ENCODE measurements at places on chromosomes 4 and X.

GRCh38 chr4:19807505-19807904 lies 444.2 kb upstream of the SLIT2 start:
- DNase-seq: no peak

DNA sequence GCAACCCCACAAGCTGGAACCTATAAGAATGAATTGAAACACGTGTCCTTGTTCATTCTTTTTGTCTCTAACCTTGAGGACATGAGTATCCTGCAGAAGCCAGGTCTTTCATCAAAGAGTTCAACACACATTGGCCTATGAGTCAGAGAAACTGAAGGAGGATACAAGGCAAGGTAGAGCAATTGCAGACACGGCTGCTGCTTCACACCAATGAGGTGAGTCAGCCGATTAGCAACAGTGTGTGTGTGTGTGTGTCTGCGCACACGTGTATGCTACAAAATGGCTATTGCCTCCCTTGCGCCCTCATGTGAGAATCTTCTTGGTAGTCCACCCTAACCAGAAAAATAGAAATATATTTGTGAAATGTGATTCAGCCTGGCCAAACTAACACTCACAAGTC lies 1477.7 kb upstream of the IGFBP7 start:
- DNase-seq: no peak

- peak; percentile 28 for DNase-seq
Measured at GRCh38 chr4:87853108-87853507, 20.3 kb downstream of the MEPE start.

DNA sequence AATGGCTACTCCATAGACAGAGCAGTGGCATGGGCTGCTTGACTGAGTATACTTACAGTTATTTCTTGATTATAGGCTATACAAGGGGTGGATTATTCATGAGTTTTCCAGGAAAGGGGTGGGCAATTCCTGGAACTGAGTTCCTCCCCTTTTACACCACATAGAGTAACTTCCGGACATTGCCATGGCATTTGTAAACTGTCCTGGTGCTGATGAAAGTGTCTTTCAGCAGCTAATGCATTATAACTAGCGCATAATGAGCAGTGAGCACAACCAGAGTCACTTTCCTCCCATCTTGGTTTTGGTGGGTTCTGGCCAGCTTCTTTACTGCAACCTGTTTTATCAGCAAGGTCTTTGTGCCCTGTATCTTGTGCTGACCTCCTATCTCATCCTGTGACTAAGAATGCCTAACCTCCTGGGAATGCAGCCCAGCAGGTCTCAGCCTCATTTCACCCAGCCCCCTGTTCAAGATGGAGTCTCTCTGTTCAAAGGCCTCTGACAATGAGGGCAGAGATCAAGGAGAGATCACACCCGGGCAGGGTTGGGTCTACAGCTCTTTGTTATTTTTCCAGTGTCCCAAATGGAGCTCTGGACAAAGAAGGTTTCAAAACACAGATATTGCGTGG lies 468.4 kb upstream of the PRKX start:
- DNase-seq: no peak

DNA sequence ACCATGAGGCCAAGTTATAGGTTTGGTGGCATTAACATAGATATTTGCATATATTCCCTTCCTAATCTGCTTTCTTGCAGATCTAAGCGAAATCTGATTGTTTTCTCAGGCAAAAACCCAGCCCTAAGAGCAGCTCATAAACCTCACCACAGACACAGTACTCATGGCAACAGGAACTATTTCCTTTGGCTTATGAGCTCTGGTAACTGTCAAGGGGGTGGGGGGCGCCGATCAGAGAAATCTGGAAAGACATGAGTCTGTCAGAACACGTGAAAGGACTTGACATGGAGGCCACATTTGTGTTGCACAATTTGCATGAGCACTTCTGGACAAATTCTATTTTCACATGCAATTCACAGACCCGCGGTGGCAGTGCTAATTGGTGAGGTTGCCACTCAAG lies 83.7 kb downstream of the MGST2 start:
- no peak for DNase-seq

- no peak for DNase-seq
Measured at GRCh38 chr4:5710065-5710960, 688 bp upstream of the EVC start.

- DNase-seq: no peak
Measured at GRCh38 chrX:39983715-39984114, 114.0 kb downstream of the BCOR start.

DNA sequence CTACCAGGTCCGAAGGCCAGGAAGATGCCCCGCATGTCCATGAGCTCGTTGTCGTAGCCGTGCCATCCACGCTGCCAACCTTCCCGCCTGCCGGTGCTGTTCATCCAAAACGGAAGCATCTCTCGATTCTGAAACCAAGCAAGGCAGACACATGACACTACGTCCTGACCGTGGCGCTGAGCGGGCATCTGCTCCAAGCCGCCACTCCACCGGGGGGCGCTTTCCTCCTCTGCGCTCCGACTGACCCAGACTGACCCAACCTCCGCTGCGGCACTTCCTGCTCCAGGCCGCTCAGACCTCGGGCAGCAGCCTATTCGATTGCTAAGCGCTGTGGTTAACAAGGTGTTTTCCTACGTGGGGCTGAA lies 120.5 kb downstream of the ENPP6 start:
- DNase-seq: peak; percentile 2

DNA sequence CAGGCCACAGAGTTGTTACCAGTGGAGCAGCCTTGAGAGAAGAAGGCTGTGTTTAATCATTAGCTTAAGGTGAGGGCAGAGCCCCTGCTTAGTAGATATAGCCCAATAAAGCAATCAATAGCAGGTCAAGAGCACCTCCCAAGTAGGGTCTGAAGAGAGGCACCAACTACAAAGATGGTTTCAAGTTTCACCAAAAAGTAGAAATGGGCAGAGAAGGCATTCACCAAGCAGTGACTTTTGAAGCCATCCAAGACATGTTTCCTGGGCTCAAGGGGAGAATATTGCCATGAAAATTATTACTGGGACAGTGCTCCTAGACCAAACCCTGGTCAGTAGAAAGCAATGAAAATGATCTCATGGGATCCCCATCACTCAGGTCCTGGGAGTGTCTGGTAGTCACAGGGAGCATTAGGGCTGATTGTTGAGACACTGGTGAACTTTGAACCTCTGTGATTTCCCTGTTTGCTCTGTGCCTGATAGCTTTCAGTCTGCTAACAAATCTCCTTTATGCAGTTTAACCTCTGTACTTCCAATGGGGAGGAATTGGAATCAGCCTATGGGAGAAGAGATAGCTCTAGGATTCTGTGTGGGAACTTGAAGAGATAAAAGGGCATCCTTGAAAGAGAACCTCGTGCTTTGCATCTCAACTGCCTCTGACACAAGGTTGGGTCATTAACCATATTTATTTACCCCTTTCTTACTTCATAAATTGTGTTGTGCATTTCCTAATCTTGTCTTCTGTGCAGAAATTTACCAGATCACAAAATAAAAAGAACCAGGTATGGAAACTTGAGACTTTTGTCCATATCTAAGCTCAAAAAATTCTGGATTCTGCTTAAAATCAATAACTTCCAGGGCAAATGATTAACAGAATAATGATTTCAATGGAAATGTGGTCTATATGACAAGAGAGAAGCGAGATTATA lies 9.3 kb upstream of the OTC start:
- no peak for DNase-seq

DNA sequence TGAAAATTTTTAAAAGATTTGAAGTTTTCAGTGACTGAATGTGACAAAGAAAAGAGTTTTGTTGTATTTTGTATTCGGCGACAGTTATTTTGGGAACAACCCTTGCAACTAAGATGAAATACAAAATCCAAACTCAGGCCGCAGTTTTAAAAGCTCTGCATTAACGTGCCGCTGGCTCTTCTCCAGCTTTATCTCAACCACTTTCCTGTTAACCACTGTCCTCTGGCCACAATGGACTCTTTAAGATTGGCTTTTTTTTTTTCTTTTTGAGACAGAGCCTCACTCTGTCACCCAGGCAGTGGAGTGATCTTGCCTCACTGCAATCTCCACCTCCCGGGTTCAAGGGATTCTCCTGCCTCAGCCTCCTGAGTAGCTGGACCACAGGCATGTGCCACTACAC lies 22.1 kb upstream of the AMTN start:
- DNase-seq: no peak

DNA sequence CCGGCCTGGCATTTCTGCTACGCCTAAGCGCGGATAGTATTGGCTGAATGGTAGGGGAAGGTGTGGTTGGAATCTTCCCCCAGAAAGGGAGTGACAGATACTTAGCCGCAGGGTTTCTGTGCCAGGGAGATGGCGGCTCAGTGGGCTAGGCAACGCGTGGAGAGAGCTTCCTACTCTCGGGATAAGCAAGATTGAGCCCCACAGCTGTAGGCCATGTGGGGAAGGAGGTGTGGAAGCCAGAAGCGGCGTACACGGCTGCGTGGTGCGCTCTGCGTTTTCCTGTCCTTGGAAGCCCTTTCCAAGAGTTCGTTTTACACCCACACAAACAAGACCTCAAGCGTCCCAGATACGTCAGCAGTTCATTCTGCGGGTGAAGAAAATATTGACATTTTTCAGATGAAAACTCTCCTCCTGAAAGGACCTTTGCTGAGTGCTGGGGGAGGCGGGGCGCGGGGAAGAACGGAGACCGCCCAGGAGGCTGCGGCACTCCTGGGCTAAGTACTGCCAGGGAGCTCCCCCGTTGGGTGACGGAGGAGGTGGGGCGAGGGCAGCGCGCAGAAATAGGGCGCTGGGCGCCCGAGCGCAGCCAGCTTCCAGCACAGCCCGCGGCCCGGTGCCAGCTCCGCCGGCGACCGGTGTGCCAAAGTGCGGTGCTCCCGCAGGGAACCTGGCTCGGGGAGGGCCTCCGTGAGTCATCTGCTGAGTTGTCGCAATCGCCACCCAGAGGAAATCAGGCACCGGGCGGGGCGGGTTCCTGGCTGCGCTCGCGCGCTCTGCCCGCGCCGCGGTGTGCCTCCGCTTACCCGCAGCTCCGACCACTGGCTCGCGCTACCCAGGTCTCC lies at the start of gene GPAT3:
GPAT3 (plus strand) TSS at position 589 of the 842 bp plus-strand sequence. CDS start 515 bp downstream, outside the sequence.
- DNase-seq: peak; percentile 80

DNA sequence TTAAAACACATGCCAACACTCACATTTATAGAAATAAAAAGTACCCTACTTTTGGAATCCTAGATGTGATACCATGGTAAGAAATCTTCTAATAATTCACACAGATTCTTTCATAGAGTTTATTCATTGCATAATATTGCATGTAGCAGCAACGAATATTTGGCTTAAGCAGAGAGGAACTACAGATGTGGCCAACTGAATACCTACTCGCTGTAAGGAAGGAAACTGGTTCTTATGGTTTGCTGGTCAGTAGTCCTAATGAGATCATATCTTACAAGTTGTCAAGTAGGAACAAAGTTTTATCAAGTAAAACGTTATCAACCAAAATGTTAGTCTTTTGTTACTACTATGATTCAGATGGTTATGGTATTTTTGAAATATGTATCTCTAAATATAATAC lies 996.1 kb downstream of the PDHA2 start:
- DNase-seq: no peak

- DNase-seq: no peak
Measured at GRCh38 chr4:138911909-138912703, 103.5 kb upstream of the NOCT start.

DNA sequence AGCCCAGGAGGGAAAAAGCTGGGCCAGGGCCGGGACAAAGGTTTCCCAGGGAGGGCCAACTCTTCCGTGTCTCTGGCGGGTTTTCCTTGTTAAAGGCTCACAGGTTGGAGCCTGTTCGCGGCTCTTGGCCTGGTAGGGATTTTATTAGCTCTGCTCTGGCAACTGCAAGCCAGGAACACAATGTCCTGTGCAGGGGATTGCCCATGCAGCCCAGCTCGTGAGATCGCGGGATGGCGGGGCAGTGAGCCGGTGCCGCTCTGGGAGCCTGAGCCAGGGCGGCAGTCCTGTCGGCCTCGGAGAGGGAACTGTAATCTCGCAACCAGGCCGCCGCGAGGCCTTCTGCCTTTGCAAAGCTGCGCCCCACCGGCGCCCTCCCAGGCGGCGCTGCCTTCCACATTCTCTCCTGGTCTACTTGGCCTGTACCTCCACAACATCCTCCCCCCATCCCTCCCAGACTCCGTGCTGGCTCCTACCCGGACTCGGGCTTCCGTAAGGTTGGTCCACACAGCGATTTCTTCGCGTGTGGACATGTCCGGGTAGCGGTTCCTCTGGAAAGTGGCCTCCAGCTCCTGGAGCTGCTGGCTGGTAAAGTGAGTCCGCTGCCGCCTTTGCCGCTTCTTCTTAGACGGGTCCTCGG lies 2.1 kb downstream of the PITX2 start:
- DNase-seq: peak; percentile 33

GRCh38 chr4:2182994-2183393 lies 58.9 kb downstream of the HAUS3 start:
- DNase-seq: no peak

- DNase-seq: no peak
Measured at GRCh38 chr4:98571161-98571786, 87.1 kb downstream of the TSPAN5 start.

- no peak for DNase-seq
Measured at GRCh38 chr4:181608181-181608580, 635.0 kb upstream of the TENM3 start.

- DNase-seq: no peak
Measured at GRCh38 chr4:87326460-87326859, 3.8 kb upstream of the HSD17B13 start.

GRCh38 chr4:76546327-76546726 lies 111.3 kb downstream of the SHROOM3 start:
- DNase-seq: no peak

GRCh38 chr4:112277220-112277619 lies 8.5 kb downstream of the TIFA start:
- DNase-seq: no peak

DNA sequence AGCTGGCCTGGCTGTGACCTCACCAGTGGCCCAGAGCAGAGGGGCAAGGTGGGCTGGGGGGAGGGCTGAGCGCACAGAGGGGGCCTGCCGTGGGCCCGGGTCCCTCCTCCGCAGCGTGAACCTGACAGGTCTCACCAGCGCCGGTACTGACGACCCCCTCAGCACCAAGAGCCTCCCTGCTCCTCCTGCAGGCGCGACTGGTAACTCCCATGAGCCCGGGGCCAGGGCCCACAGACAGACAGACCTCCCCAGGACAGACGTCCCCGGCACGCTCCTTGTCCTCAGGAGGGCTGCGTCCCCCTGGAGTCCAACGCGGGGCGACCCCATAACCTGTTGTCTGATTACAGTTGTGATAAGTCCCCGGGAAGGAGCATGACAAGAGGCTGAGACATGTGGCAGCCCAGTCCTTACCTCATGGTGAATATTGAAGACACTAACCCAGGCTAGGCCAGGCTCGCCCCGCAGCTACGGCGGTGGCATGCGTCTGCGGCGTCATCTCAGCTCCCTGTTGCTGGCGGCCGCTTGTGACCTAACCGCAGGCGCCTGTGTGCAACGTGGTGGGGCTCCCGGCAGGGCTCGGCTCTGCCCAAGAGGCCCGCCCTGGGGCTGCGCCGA lies 8.5 kb downstream of the AKAP17A start:
- DNase-seq: no peak

DNA sequence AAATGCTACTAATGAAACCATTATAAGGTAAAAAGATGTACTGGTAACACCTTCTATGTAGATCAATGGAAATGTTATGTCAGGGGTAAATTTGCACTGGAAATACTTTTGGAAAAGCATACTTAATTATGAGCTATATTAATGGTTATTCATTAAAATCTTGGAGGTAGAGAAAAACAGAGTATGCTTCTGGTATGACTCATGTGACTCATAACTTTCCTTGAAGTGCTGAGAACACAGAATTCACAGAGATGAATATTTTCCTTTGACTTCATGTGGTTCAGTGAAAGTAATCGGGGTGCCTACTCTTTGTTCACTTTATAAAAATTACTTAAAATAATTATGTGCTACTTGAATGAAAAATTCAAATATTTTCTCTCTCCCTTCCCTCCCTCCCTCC lies 254.2 kb downstream of the KCTD8 start:
- no peak for DNase-seq

GRCh38 chr4:19130866-19131265 lies 1109.3 kb upstream of the LCORL start:
- DNase-seq: no peak

- DNase-seq: no peak
Measured at GRCh38 chr4:88225232-88226105, 58.9 kb downstream of the PPM1K start.

Measured in erythroblast (primary cell).